ENCODE measurements at places on chromosomes 4 and X.

GRCh38 chr4:68175562-68176155, 46.0 kb upstream of the TMPRSS11F start:
- peak; percentile 6 for DNase-seq

DNA sequence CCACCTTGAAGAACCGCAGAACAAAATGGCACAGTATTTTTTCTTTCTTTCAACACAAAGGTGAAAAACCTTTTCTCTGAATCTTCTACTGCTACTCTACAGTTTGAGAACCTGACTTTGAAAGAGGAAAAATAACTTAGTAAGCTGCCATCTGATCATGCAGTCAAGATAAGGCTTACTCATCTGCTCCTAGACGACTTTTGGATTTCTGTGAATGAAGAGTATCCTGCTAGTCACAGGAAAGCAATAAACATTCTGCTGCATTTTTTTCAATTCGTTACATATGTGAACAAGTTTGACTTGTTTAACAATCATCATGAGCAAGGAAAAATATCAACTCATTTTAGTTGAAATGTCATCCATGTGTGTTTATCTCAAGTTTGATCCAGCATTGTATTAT, 25.2 kb downstream of the TIGD2 start:
- DNase-seq, result no peak

- DNase-seq, result no peak
These were observed 780.6 kb downstream of the FAM133A start for GRCh38 chrX:94454606-94455005.

GRCh38 chr4:38489011-38489861, 174.8 kb upstream of the KLF3 start:
- DNase-seq, result no peak

DNA sequence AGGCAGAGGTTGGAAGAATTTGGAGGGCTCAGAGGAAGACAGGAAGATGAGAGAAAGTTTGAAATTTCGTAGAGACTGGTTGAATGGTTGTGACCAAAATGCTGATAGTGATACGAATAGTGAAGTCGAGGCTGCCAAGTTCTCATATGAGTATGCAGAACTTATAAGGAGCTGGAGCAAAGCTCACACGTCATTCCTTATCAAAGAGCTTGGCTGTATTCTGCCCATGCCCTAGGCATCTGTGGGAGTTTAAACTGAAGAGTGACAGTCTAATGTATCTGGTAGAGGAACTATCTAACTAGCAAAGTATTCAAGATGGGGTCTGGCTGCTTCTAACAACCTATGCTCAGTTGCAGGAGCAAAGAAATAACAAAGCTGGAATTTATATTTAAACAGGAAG, 102.1 kb downstream of the PCDH18 start:
- no peak for DNase-seq
